Activated CD4-positive, alpha-beta T cell treated with anti-CD3 and anti-CD28 coated beads for 4 hours (primary cell): ENCODE measurements at places on chromosomes 5 and 9.

DNA sequence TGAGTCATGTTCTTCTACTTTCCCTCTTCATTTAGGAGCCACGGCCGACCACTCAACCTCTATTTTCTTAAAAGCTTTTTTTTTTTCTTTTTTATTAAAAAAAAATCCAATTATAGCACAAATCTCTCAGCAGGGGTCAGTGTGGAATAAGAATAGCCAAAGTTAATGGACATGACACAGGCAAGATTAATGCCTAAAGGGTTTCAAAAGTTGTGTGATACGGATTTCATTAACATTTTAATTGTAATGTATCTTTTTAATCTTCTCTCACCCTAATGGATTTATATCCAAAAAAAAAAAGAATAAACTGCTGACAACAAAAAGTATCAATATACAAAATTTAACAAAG is 5.4 kb downstream of the NACC2 start:
- no peak for DNase-seq

- no peak for DNase-seq
Observed at GRCh38 chr5:30981576-30981975, 211.9 kb upstream of the CDH6 start.

- no peak for DNase-seq
Observed at GRCh38 chr5:135608361-135608760, 29.6 kb upstream of the CXCL14 start.

GRCh38 chr5:132229236-132229635 is 1.6 kb upstream of the P4HA2 start:
- DNase-seq = no peak

GRCh38 chr5:37248970-37249814 is at the start of gene CPLANE1:
CPLANE1 (minus strand) TSS chr5:37249376; CDS start chr5:37247698, 1,678 bp downstream.
- peak; percentile 33 for DNase-seq

- DNase-seq = no peak
Observed at GRCh38 chr5:93831449-93831848, 90.0 kb upstream of the POU5F2 start.

GRCh38 chr5:165260426-165260825 is 1755.0 kb downstream of the MAT2B start:
- DNase-seq = no peak

- no peak for DNase-seq
Observed at GRCh38 chr5:25393256-25393655, 748.5 kb upstream of the CDH10 start.

GRCh38 chr5:66498791-66499207 is 97.4 kb upstream of the MAST4 start:
- no peak for DNase-seq

DNA sequence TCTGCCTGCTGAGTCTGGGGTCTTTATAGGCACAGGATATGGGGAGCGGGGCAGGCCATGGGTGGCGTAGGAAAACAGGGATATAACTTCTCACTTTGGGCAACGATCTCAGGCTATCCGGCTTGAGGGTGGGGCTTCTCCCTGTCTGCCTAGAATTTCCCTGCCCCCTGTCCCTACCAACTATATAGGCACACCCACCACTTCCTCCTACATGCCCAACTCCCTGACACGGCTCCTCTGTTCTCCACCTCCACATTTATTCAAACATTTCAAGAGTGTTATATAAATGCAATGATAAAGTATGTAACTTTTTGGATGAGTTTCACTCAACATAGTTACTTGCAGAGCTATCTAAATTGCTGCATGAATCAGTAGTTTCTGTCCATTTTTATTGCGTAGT is 363.2 kb upstream of the RORB start:
- DNase-seq = no peak

DNA sequence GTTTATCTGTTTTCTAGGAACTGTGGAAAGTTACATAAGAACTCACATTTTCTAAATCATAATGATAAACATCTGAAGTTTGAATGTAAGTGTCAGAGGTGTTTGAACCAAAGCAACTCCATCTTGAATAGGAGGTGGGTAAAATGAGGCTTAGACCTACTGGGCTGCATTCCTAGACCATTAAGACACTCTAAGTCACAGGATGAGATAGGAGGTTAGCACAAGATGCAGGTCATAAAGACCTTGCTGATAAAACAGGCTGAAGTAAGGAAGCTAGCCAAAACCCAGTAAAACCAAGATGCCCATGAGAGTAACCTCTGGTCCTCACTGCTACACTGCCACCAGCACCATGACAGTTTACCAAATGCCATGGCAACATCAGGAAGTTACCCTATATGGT is 297.7 kb upstream of the POU5F2 start:
- no peak for DNase-seq

DNA sequence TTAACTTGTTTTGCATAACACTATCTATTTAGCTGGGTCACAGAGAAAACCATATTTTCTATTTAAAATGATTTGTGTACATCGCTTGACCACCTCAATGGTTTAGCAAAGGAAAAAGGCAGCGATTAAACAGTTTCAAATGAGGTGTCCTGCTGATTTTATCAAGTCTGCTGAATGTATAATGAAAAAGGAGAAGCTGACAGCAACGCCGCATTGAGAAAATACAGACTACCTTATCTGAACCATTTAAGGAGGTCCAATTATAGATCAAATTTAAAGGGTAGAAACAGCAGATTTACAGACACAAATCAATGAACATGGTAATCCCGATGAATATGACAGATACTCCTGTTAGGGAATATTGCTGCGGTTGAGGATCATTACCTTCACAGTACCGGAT is 29.6 kb downstream of the PSMB7 start:
- no peak for DNase-seq

DNA sequence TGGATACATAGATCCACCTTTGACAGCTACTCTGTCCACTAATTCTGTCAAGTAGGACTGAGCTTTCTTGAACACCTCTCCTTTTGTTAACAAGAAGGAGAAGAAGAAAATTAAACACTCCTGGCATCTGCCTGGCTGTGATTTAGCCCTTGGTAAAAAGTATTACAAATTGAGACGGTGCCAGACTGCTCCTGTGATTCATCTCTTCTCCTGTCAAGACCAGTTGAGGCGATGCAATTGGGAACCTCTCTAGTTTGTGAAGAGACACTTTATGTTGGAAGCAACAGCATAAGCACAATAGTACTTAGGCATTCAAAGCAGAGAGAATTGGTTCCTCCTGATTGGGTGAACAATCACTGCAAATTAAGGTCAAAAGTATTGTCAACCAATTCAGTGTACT is 72.7 kb downstream of the GHR start:
- DNase-seq = no peak

DNA sequence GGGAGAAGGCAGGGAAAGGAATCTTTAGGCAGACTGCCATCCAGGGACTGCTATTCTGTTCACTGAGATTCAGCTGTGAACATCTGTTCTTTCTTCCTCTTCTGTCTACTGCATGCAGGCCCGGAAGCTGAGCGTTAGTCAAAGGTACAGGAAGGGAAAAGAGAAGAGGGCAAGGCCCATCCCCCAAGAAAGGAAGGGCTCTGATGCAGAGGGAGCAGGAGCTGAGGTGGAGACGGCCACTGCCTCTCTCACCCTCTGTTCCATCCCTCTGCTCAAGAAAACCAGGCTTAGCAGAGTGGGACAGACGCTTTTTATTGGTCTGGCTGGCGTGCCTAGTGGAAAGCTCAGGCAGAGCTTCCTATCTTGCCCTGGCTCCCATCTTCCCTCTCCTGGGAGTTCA is 57.6 kb downstream of the PFDN1 start:
- no peak for DNase-seq

DNA sequence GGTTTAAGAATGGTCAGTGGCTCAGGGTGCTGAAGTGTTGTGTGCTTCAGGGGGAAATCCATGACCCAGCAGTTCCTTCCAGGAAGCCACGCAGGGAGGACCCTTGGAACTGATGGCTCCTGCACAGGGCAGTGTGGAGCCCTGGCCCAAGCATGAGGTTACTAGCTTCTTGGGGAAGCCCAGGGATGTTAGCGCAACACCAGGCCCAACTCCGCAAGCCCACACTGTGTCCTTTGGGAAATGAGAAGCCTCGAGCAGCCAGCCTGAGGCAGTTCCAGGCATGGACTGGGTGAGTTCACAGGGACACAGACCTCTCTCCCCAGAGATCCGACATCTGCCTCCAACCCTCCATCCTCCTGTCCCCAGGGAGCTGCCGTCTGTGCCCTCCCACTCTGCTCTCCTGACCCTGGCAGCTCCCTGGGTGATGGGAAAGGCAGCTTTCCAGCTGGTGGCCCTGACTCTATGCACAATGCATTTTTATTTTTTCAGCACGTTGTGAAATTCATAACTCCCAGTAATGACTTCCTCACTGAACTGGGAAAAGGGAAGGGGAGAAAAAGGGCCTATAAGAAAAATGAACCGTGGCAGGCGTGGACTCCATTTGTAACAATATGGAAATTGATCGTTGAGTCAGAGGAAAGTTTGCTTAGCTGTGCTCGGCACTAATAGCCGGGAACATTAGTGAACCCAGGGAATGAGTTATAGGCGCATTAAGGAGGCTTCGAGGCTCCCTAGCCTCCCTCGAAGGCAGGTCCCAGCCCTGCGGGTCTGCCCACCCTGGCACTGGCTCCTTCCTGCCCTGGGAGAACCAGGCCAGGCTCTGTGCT is 34.1 kb downstream of the LMX1B start:
- DNase-seq = no peak

- DNase-seq = no peak
Observed at GRCh38 chr5:17428176-17428800, 69.7 kb upstream of the TAF11L2 start.

- no peak for DNase-seq
Observed at GRCh38 chr5:16570121-16570815, 46.5 kb downstream of the RETREG1 start.

GRCh38 chr5:15300141-15300540 is 199.8 kb upstream of the FBXL7 start:
- DNase-seq = no peak

DNA sequence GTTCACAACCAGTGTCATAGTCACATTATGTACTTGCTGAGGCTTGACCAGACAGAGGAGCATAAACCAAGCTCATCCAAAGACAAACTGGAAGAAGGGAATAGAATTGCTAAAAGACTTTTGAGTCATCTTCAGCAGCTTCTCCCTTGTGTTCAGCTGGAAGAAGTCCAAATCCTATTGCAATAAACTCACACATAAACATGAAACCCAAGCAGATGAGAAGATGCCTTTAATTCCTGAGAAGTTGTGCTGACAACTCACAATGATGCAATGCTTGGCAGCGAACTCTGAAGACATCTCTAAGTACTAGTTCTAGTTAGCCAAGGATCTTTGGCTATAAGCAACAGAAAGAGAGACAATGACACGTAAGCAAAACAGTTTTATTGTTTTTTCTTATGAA is 642.1 kb downstream of the KCTD16 start:
- no peak for DNase-seq

GRCh38 chr5:133749331-133749985 is 137.1 kb upstream of the FSTL4 start:
- no peak for DNase-seq

GRCh38 chr5:33312571-33313549 is 127.9 kb upstream of the TARS1 start:
- DNase-seq = no peak

DNA sequence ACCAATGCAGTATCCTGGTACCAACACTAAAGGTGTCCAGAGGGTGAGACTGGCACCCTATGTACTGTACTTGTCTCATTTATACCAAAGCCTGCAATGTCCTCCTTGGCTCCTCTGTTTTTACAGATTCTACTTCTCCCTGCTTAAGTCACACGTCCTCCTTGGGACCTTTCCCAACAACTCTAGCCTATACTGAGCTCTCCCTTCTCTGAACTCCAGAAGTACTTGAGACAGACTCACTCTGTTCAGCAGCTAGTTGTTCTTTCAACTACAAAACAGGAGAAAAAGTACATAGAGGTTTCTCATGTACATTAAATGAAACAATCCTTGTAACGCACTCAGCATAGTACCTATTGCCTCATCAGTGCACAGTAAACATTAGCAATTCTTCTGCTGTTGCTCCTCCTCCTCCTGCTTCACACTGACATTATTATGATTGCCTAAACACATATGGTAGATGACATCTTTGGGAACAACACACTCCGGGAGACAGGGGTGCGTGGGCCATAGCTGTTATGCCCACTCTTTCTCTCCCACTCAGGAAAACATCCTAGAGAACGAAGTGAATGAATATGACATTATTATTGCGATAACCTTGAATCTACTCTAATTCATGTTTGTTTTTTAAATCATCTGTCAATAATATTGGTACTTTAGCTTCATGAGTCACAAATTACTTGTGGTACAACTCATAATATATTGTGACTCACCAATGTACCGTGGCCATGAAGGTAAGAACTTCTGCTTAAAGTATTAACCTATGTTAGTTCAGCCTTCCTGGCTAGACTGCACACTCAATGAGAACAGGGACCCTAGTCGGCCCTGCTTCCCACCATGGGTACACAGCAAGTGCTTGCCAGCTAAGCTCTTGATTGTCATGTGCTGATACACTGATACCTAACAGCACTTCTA is 180.3 kb upstream of the ADRA1B start:
- DNase-seq = no peak

DNA sequence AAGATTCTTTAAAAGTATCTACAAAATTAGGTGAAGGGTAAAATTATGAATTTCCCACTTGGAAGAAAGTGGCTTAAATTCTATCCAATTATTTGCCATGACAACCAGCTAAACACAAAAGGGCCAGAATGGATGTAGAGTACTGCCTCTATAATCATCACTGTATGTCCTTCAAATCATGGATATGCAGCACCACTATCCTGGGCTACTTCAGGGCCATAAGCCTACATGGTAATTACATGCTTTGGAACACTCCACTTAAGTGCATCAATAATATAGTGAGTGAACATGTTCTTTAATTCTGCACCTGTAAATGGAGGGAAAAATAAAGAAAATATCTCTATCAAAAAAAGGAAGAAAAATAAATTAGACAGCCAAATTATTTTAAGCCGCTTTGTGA is 575.2 kb downstream of the ISL1 start:
- DNase-seq = no peak

DNA sequence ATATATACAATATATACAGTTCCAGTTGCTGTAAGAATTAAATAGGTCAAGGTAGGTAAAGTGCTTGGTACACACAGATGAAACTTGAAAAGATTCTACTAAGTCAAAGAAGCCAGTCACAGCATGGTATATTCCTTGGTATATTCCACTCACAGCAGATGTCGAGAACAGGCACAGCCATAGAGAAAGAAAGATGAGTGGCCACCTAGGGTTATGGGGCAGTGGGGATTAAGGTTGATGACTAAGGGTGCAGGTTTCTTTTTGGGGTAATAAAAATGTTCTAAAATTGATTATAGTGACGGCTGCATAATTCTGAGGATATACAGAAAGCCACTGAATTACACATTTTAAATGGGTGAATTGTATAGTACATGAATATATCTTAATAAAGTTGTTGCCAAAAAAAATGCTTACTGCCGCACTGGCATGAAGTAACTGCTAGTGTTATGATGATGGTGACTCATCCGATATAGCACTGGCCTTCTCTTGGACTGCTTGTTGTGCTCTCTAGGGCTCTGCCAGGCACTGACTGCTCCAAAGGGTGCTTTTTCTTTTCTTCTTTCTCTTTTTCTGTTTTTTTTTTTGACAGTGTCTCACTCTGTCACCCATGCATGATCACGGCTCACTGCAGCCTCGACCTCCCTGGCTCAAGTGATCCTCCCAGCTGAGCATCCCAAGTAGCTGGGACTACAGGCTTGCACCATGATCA is 23.5 kb downstream of the TBC1D2 start:
- DNase-seq = no peak

- DNase-seq = no peak
Observed at GRCh38 chr5:137695651-137696428, 40.0 kb downstream of the KLHL3 start.
